ENCODE measurements at places on chromosomes 5 and 9.

DNA sequence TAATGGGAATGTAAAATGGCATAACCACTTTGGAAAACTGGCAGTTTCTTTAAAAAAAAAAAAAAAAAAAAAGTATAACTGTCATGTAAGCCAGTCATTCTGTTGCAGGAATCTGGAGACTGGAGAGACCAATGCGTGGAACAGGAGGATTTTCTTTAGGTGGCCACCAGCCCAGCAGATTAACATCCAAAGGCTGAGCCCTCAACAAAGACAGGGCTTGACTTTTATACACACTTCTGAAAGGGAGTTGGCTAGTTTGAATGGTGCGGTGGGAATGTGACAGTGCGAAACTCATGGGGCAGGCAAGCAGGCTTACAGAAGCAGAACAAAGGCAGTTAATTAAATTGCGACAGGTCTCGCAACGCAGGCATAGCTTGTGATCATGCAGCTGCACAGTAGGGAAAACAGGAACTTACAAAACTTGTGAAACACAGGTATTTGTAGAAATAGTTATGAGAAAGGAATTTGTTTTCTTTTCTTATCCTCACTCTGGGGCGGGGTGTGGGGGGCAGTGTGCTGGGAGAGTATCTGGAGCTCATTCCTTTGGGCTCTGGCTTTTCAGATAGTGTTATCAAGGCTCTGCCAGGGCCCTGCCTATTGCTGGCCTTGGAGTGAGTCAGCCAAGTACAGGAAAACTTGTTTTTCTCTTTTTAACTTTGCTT lies 12.0 kb downstream of the UIMC1 start:
- no peak for DNase-seq

- no peak for DNase-seq
These were observed 72.6 kb downstream of the FOXD1 start for GRCh38 chr5:73375949-73376348.

GRCh38 chr9:81855538-81855937 lies 72.7 kb upstream of the SPATA31D4 start:
- no peak for DNase-seq

- DNase-seq, result no peak
These were observed 47.6 kb downstream of the PRRC2B start for GRCh38 chr9:131441441-131441840.

- no peak for DNase-seq
These were observed 56.1 kb downstream of the CFAP90 start for GRCh38 chr5:7794823-7795222.

GRCh38 chr9:99693888-99694287 lies 127.8 kb upstream of the NR4A3 start:
- no peak for DNase-seq

DNA sequence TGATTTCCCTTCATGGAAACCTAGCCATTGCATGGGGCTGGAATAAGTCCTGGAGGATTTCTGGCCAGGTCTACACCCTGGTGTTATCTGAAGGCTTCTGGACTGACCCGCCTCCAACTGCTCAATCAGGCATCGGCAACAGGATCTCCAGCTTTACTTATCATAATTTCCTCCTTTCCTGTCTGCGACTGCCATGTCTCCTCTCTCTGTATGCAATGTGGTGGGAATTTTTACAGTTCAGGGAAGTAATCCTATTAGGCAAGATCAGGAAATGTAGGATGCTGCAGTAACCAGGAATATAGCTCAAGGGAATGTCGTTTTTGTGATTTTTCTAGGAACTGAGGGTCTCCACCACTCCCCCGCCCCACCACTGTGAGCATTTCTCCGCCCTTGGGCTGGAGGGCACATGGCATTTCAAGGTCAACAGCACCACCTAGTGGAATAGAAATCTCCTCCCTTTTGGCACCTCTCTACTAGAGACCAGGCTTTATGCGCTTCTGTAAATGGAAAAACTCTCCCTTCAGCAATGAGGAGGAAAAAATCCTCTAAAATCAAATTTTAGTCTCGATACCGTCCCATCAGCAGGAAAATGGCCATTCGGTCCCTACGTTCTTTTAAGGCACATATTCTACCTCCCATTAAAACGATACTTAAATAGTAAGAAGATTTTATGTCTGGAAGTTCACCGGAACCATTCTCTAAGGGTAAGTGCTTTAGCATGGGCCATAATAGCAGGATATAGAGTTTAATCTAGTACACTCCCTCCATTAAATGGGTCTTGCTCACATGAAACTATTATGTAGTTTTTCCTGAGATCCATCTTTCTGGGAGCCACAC lies 93.0 kb downstream of the YTHDC2 start:
- peak; percentile 24 for DNase-seq

DNA sequence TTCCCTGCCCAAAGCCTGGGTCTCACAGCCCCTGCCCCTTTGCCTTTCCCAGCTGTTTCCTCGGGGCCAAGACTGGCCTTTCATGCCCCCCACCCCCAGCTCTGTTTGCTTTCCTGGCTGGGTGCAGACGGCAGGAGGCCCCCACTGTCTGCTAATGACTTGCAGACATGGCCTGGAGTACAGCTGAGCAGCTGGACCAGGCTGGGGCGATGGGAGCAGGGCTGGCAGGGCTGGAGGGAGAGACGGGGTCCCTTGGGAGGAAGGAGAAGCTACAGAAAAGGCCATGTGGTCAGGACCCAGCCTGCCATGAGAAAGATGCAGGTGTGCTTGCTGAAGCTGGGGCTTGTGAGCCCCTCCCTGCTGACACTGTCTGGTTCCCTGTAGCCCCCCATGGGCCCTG lies 28.3 kb upstream of the GFPT2 start:
- DNase-seq, result no peak

DNA sequence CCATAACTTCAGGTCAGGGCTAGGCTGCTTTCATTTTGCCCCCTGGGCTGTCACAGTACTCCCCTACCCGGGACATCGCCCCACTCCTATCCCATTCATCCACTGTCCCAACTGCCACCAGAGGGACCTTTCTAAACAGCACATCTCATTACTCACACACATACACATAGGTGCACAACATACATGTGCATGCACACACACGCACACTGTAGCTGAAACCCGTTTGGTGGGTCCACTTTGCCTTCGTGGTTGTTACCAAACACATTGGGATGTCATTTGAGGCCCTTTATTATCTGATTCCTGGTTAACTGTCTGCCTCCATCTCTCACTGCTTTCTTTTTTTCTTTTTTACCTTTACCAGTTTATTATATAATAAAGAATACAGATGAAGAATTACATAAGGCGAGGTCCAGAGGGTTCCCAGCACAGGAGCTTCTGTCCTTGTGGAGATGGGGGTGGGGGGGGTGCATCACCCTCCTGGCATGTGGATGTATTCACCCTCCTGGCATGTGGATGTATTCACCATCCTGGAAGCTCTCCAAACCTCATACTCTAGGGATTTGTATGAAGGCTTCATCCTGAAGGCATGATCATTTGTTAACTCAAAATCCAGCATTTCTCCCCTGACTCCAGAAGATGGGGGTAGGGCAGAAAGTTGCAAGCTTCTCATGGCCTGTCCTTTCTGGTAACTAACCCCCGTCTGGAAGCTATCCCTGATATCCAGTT lies 186.0 kb downstream of the GOLPH3 start:
- DNase-seq, result no peak

DNA sequence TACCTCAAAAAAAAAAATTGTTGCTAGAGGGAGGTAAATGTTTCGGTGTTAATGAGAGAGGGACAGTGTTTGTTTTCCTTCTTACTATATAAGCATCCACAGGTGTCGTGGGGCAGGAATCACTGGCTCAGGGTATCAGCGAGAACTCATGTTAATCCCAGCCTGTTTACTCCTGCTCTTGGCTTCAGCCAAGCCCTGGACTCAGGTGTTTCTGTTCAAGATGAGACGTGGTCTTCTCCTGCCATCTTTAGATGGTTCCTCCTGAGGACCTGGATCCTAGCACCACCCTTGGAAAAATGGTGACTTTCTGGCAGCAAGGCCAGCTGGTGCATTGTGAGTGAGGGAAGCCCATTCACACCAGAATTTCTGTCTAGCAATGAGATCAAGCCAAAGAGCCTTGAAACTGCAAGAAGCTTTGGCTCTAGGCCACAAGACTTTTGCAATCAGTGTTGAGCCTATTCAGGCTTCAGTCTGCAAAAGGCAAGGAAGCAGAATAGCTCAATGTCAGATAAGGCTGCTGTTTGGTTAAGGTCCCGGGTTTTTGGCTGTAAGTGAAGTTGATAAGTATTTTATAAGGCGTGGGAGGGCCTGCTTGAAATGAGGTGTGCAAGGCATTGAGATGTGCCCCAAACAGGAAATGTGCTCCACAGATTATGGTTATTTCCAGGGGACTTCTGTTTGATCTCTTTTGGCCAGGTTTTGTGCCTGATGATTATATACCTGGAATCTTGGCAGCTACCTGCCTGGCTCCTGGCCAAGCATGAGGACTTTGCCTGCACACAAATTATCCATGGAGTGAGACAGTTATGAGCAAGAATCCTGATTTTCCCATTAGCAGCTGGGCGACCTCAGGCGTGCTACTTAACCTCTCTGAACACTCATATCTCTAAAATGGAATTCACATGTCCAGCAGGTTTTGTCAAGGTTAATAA lies 99.8 kb downstream of the TENT4A start:
- no peak for DNase-seq

DNA sequence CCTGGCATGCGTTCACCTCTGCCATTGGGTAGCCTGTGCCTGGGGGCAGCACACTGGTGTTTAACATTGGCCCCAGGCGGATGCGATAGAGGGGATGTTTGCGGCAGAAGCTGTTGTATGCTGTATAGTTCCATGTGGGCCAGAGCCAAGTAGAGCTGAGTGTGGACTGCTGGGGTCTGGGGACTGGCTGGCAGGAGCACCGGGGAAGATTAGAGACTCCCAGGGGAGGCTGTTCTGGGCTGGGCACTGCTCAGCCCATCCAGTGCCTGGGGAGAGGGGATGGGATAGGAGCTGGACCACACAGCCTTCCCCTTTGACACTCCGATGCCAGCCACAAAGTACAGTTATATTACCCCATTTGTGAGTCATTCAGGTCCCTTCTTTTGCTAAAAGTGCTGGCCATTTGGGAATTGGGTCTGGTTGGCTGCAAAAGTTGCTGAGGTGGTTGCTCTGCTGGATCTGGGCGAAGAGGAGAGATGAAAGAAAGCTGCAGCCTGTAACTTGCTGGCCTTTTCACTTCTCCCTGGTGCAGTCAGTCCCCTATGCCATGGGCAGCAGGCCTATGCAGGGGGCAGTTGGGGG lies 73.8 kb downstream of the RGS3 start:
- no peak for DNase-seq

DNA sequence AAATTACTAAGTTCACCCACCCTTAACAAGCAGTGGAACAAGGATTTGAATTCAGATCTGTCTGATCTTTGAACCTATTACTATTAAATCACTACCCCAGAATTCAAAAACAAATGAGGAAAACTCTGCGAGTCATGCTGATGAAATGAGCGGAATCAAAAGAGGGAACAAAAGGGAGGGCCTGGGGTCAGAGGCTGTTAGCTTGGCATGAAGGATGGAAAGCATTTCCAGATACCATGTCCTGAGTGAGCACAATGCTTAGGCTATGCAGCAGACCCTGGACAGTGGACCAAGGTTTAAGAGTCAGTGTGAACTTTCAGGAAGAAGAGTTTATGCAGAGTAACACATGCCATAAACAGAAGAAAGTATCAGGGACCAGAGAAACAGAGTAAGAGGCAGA lies 30.5 kb downstream of the GRIA1 start:
- DNase-seq, result no peak

GRCh38 chr5:22053195-22053594 lies 799.9 kb downstream of the CDH12 start:
- no peak for DNase-seq

- DNase-seq, result no peak
These were observed 2.8 kb downstream of the LHX2 start for GRCh38 chr9:124014211-124014955.

- DNase-seq, result no peak
These were observed 61.2 kb upstream of the GCNT4 start for GRCh38 chr5:75113354-75114113.

DNA sequence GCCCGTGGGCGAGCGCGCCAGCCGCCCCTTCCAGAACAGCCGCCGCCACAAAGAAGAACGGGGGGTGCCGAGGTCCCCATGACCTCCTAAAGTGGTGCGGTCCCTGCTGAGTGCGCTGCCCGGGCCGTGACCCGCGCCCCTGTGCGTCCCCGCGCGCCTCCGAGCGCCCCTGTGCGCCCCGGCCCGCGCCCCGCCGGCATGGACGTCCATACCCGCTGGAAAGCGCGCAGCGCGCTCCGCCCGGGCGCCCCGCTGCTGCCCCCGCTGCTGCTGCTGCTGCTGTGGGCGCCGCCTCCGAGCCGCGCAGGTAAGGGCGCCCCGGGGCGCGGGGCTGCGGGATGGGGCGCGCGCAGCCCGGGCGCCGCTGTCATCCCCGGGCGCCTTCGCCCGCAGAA lies 384 bp downstream of the COL5A1 start:
- DNase-seq, result no peak

DNA sequence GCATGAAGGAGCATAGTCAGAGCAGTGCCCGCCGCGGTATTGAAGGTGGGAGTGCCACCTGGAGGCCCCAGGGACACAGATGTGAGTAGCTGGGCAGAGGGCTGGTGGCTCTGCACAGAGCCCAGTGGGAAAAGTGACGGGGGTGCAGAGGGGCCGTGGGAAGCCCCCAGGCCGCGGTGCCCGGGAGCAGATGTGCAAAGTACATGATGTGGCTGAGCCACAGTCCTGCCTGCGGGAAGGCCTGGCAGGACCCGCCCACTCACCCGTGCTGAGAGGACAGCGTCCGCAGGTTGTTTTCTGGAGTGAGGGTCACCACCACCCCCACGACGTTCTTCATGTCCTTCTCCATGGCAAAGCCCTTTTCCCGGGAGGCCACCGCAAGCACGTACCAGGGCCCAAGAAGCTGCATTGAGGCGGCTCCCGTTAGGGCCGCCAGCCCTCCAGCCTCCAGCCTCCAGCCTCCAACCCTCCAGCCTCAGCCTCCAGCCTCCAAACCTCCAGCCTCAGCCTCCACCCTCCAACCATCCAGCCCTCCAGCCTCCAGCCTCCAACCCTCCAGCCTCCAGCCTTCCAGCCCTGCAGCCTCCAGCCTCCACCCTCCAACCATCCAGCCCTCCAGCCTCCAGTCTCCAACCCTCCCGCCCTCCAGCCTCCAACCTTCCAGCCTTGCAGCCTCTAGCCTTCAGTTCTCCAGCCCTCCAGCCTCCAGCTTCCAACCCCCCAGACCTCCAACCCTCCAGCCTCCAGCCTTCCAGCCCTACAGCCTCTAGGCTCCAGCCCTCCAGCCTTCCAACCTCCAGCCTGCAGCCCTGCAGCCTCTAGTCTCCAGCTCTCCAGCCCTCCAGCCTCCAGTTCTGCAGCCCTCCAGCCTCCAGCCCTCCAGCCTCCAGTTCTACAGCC lies 914 bp downstream of the LCN6 start:
- no peak for DNase-seq

- DNase-seq, result no peak
These were observed 142.0 kb downstream of the CMYA5 start for GRCh38 chr5:79831381-79832309.

DNA sequence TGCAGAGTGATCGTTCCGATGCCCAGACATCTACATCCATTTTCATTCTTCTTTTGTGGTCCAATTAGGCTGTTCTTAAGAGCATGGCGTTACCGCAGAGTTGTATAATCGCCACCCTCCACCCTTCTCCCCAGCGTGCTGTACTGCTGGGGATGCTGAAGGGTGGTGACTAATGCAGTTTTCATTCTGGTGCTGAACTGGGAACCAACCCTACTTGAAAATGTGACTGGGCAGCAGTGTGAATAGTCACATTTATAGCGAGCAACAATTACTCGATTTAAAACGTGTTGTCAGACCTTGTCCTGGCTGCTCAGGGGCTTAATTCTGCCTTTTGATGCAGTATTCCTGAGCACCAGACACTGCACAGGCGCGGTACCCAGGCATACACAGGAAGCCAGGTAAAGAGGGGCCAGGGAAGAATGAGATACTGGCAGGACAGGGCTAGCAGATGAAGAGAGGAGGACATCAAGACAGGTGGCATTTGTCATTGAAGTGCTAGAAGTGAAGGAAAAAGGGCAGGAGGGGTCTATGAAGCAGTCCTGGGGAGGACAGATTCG lies 719 bp upstream of the ISCA1 start:
- DNase-seq, result no peak

All from T follicular helper cell (primary cell).